Stimulated activated CD8-positive, alpha-beta memory T cell treated with anti-CD3 and anti-CD28 coated beads, Interleukin-7, amount 100 ng/mL, for 48 hours (primary cell): ENCODE measurements at places on chromosomes 12 and 14.

- no peak for DNase-seq
Measured at GRCh38 chr12:132302466-132303358, 26.7 kb downstream of the GALNT9 start.

DNA sequence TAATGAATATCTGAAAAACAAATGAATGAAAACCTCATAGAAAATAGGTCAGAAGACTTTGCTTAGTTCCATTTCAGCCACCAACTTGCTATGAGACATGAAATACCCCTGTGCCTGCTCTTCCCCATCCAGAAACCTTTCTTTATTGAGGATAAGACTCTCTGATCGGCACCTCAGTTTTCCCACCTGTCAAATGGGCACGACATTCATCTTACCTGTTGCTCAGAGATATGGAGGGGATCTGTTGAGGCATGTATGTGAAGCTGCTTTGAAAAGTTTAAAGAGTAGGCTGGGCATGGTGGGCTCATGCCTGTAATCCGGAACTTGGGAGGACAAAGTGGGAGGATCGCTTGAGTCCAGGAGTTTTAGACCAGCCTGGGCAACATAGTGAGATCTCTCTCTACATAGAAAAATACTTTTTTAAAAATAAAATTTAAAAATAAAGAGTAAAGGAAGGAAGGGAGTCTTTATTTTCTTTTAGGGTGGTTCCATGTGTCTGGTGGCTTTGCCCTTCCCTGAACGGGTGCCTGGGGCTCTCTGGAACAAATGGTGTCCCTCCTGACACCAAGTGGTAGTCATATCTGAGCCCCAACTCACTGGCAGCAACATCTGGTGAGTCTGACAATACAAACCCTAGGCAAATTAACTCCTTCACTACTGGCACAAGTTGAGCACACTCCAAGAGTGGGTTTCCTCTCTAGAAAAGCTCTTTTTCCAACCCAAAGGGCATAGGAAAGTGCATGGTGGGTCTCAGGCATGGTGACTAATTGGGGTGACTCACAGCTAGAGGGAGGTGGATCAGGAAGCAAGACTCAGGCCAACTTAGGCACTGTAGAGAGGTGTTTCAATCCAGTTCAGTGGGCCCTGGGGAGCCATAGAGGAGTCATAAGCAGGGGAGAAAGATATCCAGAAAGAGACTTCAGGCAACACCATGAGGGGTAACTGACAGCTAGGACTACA lies 42.1 kb downstream of the MAP1LC3B2 start:
- no peak for DNase-seq

GRCh38 chr14:28077021-28077420 lies 689.6 kb upstream of the FOXG1 start:
- DNase-seq = no peak

DNA sequence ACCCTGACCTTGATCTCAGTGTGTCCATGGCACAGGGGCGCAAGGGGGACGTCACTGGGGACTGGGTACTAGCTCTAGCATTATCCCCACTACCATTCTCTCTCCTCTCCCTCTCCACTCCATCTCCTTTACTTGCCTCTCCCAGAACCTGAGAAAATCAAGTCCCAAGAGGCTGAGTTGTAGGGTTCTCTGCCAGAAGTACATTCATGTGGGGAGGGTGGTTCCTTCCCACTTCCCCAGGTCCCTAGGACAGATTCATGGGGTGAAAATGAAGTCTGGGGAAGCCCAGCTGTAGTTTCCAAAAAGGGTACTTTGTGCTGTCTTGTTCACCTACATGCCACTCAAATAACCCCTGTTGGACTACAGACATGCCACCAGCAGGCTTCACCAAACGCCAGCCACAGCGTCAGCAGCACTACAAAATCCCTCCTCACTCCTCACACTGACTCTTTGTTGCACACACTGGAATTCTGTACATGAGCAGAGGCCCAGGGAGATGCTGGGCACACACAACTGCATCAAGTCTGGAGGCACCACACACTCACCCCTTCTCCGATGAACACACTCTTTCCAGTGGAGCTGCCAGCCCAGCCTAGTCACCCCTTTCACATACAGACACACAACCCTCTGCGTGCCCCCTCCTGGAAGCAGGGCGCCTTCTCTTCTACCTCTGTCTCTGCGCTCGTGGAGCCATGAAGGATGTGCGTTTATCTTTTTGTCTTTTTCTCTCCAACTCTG lies 6.9 kb downstream of the RARG start:
- DNase-seq = no peak

GRCh38 chr12:23855813-23856212 lies 93.7 kb downstream of the SOX5 start:
- no peak for DNase-seq

DNA sequence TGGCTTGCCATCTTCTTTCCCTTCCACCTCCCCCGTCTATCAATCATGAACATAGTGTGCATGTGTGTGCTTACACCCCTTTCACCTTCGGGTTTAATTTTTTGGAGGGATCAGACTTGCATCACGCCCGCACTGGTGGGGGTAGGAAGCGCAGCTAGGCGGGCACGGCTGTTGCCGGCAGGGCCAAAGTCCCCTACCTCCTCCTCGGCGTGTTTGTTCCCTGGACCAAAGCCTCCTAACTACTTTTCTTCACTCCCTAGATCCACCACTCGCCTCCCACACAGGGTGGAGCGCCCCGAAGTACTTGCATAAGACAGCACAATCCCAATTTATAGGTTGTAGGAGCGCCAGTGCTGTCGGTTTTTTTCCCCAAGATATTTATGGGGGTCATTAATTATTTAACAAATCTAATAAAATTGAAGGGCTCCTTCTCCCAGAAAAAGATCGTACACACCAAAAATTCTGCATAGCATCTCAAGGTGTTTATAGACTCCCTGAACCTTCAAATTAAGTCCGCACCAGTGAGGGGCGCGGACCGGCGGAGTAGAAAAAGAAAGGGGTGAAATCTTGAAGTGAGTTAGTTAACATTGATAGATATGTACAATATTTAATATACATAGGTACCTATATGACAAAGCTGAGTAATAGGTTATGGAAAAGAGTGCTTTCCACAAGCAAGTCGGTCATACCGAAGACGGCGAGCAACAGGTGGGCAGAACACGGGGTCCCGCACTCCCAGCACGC lies 717 bp downstream of the PKP2 start:
- DNase-seq = no peak

GRCh38 chr14:28707814-28708213 lies 58.8 kb upstream of the FOXG1 start:
- no peak for DNase-seq

DNA sequence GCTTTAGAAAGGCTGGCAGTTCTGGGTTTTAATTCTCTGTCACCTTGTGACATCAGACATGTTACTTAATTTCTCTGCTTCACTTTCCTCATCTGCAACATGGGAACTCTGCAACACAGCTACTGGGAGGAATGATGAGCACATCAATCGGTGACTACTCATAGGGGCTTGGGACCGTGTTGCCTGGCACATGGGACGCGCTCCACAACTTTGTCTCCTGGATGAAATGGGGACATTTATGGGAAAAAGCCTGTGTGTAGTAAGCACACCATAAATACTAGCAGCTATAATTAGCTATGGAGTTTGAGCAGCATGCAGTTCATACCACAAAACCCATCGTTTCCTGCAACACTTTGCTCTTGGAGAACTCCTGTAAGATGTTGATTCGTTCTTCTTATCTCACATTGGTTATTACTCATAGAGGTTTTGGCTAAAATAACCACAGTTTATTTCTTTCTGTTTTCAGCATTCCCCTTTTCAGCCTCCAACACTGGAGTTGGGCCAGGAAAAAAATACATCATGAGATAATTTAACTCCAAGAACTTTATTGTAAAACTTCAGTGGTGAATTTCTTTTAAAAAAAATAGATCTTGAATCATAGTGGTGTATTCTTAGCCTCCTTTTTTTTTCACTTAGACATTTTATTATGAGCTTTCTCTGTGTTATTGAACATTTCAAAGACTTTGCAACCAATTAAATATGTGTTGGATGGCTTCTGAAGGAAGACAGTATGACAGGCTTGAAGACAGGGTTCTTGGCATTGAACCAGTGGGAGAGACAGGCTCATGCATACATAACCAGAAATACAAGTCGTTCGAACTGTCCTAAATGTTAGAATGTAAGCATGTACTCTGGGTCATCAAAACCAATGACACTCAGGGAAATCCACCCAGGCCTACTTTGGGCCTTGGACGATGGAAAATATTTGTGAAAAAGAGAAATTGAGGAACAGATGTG lies 72.7 kb downstream of the RIN3 start:
- no peak for DNase-seq

- no peak for DNase-seq
Measured at GRCh38 chr12:124162151-124163110, 132.5 kb upstream of the RFLNA start.

- DNase-seq = no peak
Measured at GRCh38 chr14:55963295-55963694, 154.9 kb upstream of the PELI2 start.

GRCh38 chr12:3713947-3714346 lies 39.0 kb downstream of the CRACR2A start:
- DNase-seq = no peak

DNA sequence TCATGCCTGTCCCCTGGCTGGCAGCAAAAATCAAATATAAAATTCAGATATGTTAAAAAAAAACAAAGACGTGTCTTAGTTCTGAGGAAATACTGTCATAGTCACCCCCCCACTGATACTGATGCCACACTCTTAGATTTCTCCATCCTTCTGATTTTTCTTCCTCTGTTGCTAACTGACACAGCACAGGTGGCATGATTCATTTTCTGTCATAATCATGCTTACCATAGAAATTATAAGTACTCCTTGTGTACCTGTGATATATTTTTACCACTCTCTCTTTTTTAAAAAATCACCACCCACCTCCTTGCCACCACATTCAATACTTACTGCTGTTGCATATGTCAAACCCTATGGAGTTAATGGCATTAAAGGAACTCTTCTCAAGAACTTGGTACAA lies 209.2 kb downstream of the PPM1H start:
- DNase-seq = no peak

GRCh38 chr14:52951681-52952554 lies 1.1 kb upstream of the FERMT2 start:
- DNase-seq = no peak

DNA sequence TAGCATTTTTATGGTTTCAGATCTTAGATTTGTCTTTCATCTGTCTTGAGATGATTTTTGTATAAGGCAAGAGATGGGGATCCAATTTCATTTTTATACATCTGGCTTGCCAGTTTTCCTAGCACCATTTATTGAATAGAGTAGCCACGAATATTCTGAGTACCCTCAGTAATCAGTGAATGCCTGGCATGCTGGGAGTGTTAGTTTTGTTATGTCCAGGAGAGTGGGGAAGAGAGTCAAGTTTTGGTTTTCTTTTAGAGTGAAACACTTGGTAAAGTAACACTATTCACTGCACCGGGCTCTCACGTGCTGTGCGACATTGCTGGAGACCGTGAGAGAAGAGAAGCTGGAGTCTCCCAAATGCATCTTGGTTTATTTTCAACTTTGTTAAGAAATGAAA lies 31.3 kb downstream of the DERA start:
- no peak for DNase-seq

GRCh38 chr12:77788231-77789168 lies 42.2 kb upstream of the NAV3 start:
- DNase-seq = no peak

- no peak for DNase-seq
Measured at GRCh38 chr14:72904840-72905561, 11.1 kb upstream of the DPF3 start.

GRCh38 chr12:125453751-125454150 lies 388.5 kb downstream of the AACS start:
- DNase-seq = no peak

DNA sequence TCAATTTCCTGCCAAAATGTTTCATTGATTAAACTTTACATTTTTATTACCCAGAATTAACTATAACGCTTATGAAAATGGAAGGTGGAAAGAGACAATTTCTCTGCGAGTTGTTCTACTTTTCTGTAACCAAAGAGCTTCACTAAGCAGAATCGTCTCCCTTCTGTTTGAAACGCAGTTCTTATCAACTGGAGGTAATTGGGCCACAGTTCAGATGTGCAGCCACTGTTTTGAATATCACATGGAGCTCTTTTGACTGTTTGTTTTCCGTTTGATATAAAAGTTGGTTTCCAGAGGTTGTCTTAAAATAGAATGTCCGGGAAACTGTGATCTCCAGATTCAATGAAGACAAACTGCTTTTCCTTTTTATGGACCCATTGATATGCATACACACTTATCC lies 183.3 kb upstream of the SEL1L start:
- DNase-seq = no peak

DNA sequence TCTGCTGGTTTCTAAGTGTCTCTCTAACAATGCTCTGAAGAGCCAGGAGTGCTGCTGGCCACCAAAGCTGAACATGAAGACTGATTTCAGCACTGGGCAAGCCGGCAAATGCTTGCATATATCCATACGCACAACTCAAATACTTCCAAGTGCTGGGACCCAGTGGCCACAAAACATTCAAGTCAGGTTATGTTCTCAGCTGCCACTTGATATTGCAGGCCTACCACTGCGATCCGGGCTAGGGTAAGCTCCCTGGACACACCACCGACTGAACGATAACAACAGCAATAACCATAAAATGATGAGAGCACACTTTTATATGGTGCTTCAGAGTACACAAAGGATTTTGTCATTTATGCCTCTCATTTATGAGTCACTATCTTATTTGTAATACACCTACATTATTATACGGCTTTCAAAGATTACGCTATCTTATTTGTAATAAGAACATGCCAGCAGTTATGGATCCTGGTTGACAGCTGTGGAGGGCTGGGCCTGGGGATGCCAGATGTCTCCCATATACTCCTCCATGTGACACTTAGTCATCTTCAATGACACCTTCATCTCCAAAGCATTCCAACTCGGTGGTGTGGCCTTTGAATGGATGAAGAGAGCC lies 35.5 kb downstream of the CRACR2A start:
- no peak for DNase-seq

GRCh38 chr12:45989721-45990467 lies 480 bp downstream of the SCAF11 start:
- peak; percentile 37 for DNase-seq

GRCh38 chr12:56520048-56520447 lies 1.6 kb upstream of the RBMS2 start:
- DNase-seq = no peak

DNA sequence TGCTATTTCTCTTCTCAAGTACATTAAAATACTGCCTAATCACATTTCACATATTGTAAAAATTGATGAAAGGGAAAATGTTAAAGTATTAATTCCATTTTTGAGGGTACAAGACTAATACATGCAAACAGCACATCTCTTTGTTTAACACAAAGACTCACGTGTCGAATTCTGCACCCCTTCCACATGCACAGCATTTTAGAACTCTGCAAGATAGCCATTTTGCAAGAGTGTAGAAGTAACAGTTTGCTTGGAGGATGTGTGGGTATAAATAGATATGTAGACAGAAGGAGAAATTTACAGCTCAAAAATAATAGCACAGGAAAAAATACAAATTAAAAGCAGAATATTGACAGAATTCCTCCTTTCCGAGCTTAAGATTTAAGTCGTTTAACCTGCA lies 2.5 kb downstream of the GRIN2B start:
- DNase-seq = no peak

GRCh38 chr12:10400829-10401228 lies 8.7 kb downstream of the KLRC4 start:
- no peak for DNase-seq

- DNase-seq = no peak
Measured at GRCh38 chr14:44448951-44449358, 58.1 kb downstream of the FSCB start.
